ENCODE measurements at places on chromosomes 7 and 10. TPM values are rescaled to one million over a fixed set of nuclear protein-coding genes. Genes with fewer than 3 reads are reported as not detected.

SPDYE1 gene
- not detected for total RNA-seq

MUC12 gene
- not detected for total RNA-seq

DNAJC9 gene
- total RNA-seq, result 5.6 TPM

EBLN1 gene
- total RNA-seq, result not detected

HPSE2 gene
- total RNA-seq, result not detected

DNA sequence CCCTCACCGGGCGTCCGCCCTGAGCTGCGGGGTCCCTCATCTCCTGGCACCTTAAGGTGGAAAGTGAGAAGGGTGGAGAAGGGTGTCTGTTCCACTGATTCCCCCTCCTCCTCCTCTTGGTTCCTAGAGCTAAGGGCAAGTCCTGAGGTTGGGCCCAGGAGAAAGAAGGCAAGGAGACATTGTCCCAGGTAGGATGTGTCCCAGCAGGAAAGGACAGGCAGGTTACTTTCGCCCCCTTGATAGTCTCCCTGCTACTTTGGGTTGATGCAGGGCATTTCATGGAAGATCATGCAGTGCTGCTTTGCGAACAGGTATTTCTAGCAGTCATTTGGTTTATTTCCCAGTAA lies 582 bp downstream of the STEAP2 start:
- DNase-seq, result no peak

DNA sequence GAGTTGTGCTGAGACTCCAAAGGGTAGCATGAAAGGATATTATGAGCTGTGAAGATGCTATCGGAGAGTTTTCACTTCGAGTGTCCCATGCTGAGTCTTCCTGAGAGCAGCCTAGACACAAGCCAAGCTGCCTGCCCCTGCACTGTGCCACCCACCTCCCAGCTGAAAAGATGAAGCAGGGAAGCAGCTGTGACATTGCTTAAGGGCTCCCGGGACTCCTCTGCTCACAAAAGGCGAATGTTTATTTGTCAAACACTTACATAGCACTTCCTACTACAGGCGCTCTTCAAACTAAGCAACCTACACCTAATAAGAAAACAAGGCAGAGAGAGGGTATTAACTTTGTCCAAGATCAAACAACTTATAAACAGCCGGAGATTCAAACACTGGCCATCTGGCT lies 95.6 kb downstream of the OSBPL3 start:
- no peak for DNase-seq

DNA sequence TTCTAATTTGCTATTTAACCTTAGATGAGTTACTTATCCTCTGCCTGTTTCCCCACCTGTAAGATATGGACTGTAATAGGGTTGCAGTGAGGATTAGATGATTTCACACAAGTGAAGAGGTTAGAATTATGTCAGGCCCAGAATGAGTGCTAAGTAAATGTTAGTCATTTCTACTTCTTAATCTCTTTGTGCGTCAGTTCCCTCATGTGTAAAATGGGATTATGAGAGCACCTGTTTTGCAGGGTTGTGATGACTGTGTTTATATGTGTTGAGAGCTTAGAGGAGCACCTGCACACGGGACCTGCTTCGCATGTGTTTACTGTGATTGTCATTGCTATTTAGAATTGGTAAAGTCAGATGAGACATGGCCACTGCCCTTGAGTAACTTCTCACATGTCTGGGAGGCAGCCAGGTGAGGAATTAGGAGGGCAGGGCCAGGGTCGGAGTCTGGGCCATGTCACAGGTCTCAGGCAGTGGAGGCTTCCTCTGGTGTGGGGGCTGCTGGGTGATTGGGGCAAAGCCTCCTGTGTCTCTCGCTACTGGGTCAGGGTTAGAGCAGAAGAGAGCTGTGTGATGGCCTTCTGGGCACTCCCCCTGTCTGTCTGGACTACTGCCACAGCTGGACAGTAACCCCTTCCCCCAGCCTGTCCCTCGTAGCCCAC lies 106.7 kb downstream of the WDFY4 start:
- no peak for DNase-seq
